ENCODE measurements at places on chromosomes 4 and X.
A peak's percentile ranks its signal among the peaks of the same experiment; 100 is the strongest.

DNA sequence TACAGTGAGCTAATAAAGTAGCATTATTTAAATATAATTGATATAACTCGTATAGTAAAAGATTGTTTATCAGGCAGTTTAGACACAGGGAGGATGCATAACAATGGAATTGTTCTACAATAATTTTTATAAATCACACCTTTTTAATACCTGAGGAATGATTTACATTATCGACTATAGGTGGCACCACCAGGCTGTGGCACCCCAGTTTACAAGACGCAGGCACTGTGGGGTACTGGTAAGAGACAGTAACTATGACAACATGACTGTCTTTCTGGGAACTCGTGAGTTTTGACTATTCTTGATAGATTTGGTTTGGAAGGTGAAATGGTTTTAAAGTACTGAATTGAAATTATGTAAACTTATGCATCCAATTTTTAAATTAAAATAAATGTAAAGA, 27.1 kb upstream of the STBD1 start:
- no peak for DNase-seq

DNA sequence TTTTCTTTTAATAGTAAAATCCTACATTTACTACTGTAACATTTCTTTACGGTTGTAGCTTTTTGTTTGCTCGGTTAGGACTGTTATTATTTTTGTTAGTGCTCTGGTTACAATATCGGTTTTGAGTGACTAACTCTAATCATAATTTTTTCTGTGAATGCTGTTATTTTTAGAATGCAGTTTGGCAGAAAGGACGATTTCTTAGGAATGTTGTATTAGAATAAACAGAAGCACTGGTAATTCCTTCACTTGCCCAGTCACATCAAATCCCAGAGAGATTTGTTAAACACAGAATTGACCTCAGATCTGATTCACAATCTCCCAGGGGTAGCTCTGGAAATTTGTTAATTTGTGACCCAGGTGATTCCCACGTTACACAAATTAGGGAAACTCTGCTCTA, 21.7 kb downstream of the DDIT4L start:
- DNase-seq: peak; percentile 56

GRCh38 chrX:136646602-136647239, 1.2 kb upstream of the CD40LG start:
- no peak for DNase-seq

GRCh38 chr4:14066979-14067378, 439.5 kb upstream of the BOD1L1 start:
- no peak for DNase-seq

- peak; percentile 34 for DNase-seq
Measured at GRCh38 chr4:41360921-41361793, 104.4 kb downstream of the UCHL1 start.

DNA sequence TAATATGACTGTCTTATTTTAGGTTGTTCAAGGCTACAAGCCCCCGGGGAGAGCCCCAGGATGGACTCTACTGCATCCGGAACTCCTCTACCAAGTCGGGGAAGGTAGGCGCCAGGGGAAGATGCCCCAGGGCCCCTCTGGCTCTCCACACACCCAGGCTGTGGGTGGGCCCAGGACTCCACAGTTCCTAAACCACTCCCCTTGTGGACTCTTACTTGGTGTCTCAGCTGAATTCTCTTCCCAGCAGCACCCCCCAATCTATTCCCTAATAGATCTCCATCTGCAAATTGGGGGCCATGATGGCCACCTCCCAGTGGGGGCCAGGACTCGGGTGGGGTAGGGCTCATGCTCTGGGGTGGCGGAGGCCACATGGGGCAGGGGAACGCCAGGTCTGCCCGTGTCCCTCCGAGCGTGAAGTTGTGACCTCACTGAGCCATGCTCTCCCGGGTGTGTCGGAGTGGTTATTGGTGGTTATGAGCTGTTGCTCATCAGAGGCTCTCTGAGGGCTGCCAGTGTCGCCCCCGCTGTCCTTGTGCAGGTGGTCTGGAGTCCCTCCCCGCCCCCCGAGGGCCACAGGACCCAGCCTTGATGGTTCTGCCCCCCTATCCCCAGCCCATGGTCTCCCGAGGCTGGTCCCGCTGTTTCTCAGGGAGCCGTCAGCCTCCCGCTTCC, 11.2 kb upstream of the ADD1 start:
- no peak for DNase-seq

GRCh38 chr4:100894339-100894870, 376.6 kb upstream of the EMCN start:
- no peak for DNase-seq

- no peak for DNase-seq
Measured at GRCh38 chr4:103429283-103429682, 231.1 kb upstream of the CENPE start.

GRCh38 chrX:11351375-11352295, 58.4 kb downstream of the AMELX start:
- peak; percentile 78 for DNase-seq

DNA sequence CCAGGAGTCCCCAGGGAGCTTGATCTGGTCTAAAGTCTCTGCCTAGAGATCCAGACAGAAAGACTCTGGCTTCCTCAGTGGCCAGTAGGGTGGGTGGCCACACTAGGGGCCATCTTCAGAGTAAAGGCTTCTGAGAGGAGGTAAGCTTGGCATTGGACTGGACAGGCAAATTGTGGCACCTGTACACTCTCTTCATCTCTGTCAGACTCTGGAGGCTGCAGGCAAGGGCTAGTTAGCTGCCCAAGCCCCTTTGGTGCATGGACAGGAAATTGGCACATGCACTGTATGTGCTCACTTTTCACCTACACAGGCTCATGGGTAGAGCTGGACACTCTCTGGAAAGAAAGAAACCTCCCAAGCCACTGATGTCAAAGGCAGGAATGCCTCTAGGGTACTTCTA, 142.8 kb downstream of the PJA1 start:
- DNase-seq: no peak

GRCh38 chr4:79073471-79073870, 134.2 kb upstream of the PAQR3 start:
- DNase-seq: no peak

DNA sequence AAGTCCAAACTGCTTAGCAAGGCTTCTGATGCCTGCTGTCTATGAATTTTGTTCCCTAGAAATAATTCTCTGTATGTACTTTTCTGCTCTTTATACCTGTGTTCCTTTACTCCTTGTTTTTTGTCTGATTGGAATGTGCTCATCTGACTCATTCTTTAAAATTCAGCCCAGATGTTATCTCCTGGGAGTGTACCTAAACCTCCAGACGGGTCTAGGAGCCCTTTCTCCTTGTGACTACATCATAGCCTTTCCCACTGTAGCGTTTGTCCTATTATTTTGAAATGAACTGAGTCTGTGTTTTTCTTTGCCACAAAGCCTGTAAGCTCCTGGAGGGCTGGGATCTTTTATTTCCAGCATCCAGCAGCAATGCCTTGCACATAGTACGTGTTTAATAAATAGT, 26.3 kb downstream of the POLA1 start:
- DNase-seq: no peak

- DNase-seq: peak; percentile 22
Measured at GRCh38 chr4:113162089-113162488, 112.6 kb downstream of the ANK2 start.
